Activated gamma-delta T cell treated with anti-CD3 and anti-CD28 coated beads, Interleukin-2, amount 50 U/mL, for 16 hours (primary cell): ENCODE measurements at places on chromosomes 2 and 18.

- DNase-seq: no peak
These were observed 27.9 kb downstream of the RMND5A start for GRCh38 chr2:86747711-86748639.

- no peak for DNase-seq
These were observed 80.0 kb downstream of the ACAA2 start for GRCh38 chr18:49733321-49733720.

GRCh38 chr2:1563084-1563857, 150.0 kb downstream of the TPO start:
- no peak for DNase-seq

DNA sequence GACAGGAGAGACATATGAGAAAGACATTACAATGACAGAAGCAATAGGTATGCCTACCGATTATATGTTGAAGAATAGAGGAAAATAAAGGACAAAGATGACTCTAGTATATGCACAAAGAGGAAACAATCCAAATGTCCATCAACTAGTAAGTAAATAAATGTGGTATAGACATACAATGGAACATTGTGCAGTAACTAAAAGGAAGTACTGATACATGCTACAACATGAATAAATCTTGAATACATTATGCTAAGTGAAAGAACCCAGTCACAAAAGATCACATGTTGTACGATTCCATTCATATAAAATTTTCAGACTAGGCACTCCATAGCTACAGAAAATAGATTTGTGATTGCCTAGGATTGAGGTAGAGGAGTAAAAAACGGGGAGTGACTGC, 28.5 kb upstream of the PGAP1 start:
- no peak for DNase-seq

- no peak for DNase-seq
These were observed 5.0 kb downstream of the TANK start for GRCh38 chr2:161165266-161165665.

GRCh38 chr2:8606226-8606625, 75.6 kb upstream of the ID2 start:
- DNase-seq: no peak

GRCh38 chr2:152560166-152560565, 157.1 kb downstream of the PRPF40A start:
- DNase-seq: no peak

- DNase-seq: no peak
These were observed 607.6 kb downstream of the LRP1B start for GRCh38 chr2:141523199-141523598.
